ENCODE measurements at places on chromosomes 12 and 14. TPM values are rescaled to one million over a fixed set of nuclear protein-coding genes. Genes with fewer than 3 reads are reported as not detected.

The OR5AU1 gene
- not detected for polyA plus RNA-seq

DNA sequence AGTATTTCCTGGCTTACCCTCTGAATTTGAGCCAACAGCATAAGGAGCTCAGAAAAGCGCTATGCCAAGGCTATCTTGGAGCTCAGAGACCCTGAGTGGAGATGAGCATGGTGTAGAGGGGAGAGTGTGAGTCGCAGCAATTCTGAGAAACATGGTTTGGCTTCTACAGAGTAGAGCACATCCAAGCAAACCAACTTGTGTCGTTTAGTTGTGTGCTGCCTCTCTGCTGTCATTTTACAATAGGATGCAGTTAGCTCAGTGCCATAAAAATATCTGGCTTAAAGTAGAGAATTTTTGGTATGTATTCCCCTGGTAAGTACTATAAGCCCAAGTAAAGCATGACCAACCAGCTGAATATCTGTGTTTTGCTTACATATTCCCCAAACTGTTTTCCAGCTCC is 249.2 kb downstream of the TRHDE start:
- no peak for DNase-seq

The PROX2 gene
- polyA plus RNA-seq: 0.06 TPM

DNA sequence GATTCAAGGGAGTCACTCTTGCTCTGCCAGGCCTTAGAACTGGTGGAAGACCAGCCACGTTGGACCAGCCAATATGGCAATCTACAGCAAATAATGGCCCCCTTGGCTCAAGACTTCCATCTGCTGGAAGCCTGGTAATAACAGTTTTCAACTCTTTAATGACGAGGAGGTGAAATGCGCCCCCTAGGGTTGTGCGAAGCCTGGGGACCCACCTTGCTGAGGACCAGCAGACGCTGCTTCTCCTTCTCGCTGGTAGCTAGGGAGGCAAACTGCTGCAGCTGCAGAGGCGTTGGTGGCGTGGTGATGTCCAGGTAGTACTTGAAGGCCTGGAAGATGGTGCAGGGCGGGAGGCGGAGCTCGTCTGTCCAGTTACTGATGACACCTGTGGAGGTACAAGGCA is 41.5 kb upstream of the FBXO21 start:
- no peak for DNase-seq

The PLEKHD1 gene
- 0.17 TPM for polyA plus RNA-seq

- no peak for DNase-seq
These were observed 146.8 kb upstream of the RASSF8 start for GRCh38 chr12:25811656-25812126.

GRCh38 chr12:80038062-80038560 is 61.2 kb upstream of the OTOGL start:
- DNase-seq: no peak

The AGAP2 gene
- polyA plus RNA-seq: 9.9 TPM

DNA sequence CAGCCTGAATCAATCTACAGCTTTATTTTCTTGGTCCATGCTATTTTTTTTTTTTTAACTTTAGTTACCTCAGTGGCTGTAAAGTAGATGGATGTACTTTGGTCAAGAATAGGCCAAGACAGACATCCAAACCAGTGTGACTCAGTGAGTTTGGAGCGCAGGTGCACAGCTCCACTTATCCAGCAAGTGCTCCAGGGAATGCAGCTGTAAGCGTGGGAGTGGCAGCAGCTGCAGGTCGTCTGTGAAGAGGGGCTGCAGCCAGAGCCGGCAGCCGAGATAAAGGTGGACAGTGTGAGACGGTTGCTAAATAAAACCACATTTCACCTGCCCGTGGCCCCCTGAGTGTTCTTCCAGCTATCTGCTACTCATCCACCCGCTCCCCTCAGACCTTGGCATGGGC is 1018.7 kb downstream of the AACS start:
- no peak for DNase-seq

DNA sequence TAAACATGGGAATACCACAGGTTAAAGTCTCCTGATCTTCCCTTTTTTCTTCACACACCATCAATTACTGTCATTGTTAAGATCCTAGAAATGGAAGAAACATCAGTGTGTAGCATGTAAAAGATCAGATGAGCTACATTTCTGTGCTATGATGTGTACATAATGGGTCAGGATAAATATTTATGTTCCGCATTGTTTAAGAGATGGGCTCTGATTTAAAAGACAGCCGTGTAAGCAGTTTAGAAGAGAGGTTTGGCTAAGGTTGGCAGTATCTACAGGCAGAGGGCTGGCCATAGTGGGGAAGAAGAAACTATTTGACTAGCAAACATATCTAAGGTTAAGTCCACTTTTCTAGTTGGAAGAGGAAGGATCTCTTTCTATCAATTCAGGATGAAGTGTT is 49.4 kb downstream of the LRRC9 start:
- DNase-seq: no peak

DNA sequence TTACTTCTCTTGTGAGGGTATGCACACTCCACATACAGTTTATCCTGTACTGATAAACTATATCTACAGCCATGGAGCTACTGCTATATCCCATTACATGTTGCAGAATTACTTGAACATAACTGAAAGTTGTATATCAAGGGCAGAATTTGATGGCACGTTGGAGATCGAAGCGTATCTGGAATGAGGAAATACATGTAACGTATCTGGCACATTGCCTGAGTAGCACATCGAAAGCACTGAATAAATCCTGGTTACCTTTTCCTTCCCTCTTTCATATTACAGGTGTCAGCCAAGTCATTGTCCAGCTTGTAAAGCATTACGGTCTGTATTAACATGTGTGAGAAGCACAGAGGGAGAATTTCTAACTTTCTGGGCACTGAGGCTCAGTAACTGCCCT is 42.1 kb upstream of the LIN7A start:
- DNase-seq: no peak

The MON2 gene
- 10.8 TPM for polyA plus RNA-seq

The ART4 gene
- 3.9 TPM for polyA plus RNA-seq

DNA sequence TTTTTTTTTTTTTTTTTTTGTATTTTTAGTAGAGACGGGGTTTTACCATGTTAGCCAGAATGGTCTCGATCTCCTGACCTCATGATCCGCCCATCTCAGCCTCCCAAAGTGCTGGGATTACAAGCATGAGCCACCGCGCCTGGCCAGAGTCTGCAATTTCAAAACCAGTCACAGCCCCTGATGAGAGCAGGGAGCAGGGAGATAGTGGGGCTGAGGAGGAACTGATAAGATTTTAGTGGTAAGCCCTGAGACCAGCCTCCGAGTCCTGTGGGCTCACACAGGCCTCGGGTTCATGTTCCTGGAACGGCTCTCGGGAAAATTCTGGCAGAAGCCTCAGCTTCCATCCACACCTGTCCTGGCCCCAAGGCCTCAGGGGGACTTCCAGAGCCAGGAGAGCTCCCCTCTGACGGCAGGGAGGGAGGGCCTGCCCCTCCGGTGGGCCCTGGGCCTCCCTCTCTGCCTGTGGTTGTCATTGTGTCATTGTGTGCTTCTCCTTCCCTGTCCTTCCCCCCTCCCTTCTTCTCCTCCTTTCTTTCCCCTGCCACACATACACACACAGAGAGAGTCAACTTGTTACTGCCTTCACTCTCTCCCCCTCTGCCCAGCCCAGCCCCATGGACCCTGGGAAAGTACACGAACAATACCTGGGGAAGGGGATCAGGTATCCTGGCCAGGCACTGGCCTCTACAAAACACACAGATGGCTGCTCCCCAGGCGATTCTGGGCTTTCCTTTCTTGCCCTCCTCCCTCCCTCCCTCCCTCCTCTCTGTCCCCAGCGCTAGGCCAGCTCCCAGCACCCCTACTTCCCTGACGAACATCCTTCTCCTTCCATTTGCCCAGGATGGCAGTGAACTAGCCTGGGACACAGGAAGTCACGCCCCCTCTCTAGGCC is 294.1 kb downstream of the DPF3 start:
- no peak for DNase-seq

GRCh38 chr12:129966146-129966995 is 62.5 kb upstream of the TMEM132D start:
- no peak for DNase-seq

The SMIM41 gene
- 1.7 TPM for polyA plus RNA-seq
